H1 (cell line): ENCODE measurements at places on chromosomes 1 and 21. TPM values are rescaled to one million over a fixed set of nuclear protein-coding genes. Genes with fewer than 3 reads are reported as not detected.

The PLEKHM2 gene
- 47.6 and 47.9 TPM in 2 replicates for total RNA-seq

The DCST1 gene
- not detected in 2 replicates for total RNA-seq

The GJA5 gene
- total RNA-seq = 2.7 and 2.8 TPM in 2 replicates

The CLCA2 gene
- not detected in 2 replicates for total RNA-seq

The CFHR5 gene
- total RNA-seq = not detected in 2 replicates

The LCE1A gene
- total RNA-seq = not detected in 2 replicates

The LDLRAD2 gene
- total RNA-seq = 0.74 and 0.94 TPM in 2 replicates

The TPTE gene
- not detected in 2 replicates for total RNA-seq

The GPX7 gene
- total RNA-seq = 12.2 and 13.0 TPM in 2 replicates

The LRRC39 gene
- 0.38 and 0.39 TPM in 2 replicates for total RNA-seq

The DNAJC28 gene
- 4.2 and 4.3 TPM in 2 replicates for total RNA-seq

The UBIAD1 gene
- total RNA-seq = 22.7 and 23.4 TPM in 2 replicates

The HES2 gene
- 0.15 and 0.36 TPM in 2 replicates for total RNA-seq

The SELENOF gene
- total RNA-seq = 151 and 163 TPM in 2 replicates

The SPRR4 gene
- total RNA-seq = not detected in 2 replicates

The SLC9C2 gene
- not detected in 2 replicates for total RNA-seq

The PCAT6 gene
- total RNA-seq = 4.6 and 6.4 TPM in 2 replicates
